Fibroblast of mammary gland (primary cell): ENCODE measurements at places on chromosomes 2 and 18.

GRCh38 chr2:9965119-9965822 is 13.8 kb downstream of the GRHL1 start:
- DNase-seq = no peak

DNA sequence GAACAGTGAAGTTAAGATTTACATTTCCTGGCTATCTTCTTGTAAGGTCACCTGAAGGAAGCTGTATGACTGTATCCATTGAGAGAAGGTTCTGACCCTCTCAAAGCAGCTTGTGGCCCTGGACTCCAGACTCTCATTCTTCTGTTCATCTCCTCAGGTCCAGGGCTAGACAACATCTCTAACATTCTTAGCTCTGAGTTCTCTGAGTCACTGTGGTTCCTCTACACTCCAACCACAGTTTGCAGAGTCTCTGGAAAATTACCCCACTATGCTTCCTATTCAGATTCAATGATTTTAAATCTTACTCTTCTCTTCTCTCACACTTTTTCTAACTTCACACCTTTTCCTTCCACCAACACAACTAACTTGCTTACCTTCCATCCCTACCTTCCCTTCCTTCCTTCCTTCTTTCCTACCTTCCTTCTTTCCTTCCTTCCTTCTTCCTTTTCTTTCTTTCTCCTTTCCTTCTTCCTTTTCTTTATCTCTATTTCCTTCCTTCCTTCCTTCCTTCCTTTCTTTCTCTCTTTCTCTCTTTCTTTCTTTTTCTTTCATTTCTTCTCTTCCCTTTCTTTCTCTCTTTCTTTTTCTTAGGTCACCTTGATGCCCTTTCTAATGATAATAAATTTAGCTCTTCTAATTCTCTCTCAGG is 824.3 kb upstream of the ZEB2 start:
- peak; percentile 19 for DNase-seq

DNA sequence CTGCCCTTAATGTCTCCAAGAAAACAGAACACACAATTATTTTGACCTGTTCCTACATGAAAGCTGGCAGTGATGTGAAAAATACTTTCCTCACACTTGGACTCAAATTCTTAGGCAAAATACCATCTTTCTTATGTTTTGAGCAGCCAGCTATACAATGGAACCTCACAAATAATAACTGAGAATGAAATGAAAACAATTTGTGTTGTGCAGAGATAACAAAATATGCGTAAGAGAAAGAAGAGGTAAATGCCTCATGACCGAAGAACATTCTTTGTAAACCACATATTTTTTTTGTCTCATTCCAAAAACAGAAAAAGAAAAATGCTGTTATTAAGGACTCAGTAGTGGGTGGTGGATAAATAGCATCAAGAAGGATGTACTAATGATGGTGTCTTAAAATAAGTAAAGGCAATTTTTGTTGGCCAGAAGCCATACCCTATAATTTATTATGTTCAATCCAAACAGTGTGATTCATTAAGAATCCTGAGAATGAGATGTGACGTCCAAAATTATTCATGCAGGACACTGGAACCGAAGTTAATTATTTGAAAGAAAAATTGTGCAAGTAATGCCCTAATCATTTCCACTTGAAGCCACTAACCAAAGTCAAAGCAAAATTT is 193.0 kb upstream of the NETO1 start:
- peak; percentile 44 for DNase-seq

DNA sequence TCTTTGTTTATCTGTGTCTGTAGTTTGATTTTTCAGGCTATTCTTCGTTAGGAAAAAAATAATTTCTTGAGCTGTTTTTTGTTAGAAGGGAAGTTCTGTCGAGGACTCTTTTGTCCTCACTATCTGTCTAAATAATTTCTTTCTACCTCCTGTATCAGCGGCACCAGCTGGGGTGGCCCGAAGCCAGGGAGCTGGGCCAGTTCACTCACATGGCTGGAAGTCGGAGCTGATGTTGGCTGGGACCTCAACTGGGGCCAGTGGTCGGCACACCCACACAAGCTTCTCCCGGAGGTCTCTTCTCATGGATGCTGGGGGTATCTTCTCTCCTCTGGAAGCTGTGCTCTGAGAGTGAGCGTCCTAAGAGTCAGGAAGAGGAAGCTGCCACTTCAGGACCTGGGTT is 8.0 kb upstream of the PDIA6 start:
- no peak for DNase-seq

DNA sequence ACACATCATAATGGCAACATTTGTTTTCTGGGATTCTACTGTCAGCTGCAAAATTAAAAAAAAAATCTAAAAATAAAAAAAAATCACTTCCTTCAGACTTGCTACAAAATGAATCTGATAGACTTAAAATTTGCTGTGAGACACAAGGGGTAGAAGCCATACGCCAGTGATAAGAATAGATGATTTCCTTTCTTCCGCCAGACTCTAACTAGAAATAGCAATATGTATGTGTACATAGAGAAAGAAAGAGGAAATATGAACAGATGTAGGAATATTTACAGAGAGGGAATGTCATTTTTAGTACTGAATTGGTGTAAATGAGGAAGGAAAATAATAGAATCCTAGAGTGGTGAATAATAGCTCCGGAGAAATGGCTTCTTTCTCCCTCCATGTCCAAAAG is 574.2 kb downstream of the DCC start:
- DNase-seq = no peak

DNA sequence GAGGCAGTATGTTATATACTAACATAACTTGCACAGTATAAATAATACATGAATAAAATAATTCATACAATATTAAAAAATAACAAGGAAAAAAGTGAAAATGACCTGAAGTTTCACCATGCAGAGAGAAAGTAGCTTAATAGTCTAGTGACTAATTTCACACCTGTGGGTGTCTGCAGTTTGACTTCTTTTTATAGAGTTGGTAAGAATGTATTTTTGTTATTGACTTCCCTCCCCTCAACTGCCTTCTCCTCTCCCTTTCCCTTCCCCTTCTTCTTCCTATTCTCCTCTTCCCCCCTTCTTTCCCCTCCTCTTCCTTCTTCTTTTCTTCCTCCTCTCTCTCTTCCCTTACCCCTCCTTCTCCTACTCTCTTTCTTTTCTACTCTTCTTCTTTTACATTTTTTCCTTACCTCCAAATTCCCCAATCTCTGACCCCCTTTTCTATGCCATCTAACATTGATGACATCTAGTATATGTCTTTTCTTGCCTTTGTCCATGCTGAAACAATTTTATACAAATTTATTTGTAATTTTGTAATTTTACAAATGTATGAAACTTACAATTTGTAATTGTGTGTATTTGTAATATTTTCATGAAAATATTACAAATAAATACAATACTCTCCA is 3.1 kb downstream of the DNAH6 start:
- DNase-seq = no peak

GRCh38 chr2:82819951-82820350 is 1639.1 kb downstream of the SUCLG1 start:
- no peak for DNase-seq

GRCh38 chr2:219525533-219526232 is 11.4 kb downstream of the ASIC4 start:
- no peak for DNase-seq

GRCh38 chr2:234269769-234270204 is 219.3 kb downstream of the SPP2 start:
- peak; percentile 60 for DNase-seq

GRCh38 chr2:226115832-226116200 is 683.8 kb downstream of the IRS1 start:
- no peak for DNase-seq

- no peak for DNase-seq
These were observed 135.7 kb downstream of the NUP35 start for GRCh38 chr2:183259921-183260320.

- DNase-seq = no peak
These were observed 217.8 kb upstream of the ATP5MC3 start for GRCh38 chr2:175399326-175399725.

GRCh38 chr2:239311132-239312040 is 89.4 kb downstream of the HDAC4 start:
- DNase-seq = peak; percentile 36

DNA sequence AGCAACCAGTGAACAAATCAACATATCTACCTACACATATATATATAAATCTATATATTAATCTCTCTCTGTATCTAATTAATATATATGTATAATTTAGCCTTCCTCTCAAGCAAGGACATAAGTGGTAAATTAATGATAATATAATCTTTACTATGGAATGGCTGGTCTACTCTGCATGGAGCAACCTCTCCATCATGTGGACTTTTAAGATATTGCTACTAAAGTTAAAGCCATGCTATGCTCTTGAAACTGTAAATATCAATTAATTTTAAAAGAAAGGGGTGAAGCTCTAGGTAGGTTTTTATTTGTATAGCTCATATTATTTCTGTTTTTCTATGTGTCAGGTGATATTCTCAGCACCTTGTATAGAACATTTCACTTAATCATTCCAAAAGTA is 147.0 kb downstream of the PPP1R1C start:
- peak; percentile 31 for DNase-seq

DNA sequence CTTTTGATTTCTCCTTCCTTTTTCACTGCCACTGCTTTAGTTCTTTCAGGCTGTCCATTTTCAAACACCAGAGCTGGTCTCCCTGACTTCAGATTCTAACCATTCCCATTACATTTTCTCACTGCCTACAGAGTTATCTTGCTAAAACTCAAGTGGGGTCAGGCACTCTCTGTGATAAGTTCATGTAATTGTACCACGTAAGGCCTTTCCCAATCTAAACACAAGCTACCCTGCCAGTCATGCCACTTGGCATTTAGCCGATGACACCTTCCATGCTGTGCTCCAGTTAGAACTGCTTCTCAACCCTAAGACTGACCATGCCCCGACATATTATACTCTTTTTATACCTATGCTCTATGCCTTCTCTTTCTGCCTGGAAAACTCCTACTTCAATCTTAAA is 592.4 kb downstream of the DPP10 start:
- DNase-seq = no peak

DNA sequence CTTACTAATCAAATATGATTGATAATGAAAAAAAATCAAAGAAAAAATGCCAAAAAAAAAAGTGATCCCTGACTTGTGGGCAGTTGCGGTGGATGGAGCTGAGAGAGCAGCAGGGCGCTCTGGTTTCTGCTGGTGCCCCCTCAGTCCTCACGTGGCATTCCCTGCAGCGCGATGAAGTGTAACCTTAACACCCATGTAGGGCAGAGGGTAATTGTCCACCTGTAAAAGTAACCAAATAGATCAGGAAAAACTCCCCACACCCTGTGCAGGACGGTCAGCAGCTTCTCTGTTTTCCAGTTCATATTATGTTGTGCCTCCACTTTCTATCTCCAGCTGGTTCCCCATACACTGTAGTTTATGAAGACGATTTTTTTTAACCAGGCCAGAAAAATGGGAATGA is 25.0 kb downstream of the COA5 start:
- DNase-seq = no peak

DNA sequence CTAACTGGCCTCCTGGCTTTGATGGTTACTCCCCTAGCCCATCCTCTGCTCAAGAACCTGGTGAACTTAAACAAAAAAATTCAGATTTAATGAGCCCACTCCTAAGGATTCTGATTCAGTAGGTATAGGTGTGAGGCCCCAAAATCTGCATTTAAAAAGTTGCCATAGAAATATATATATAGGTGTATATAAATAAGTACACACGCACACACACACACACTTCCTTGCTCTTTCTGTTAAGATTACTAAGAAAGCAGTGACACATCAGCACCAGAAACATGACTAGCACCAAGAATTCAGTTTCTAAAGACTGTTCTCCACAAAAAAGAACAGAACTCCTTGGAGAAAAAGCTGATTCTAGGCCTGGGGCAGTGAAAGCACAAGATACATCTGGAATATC is 17.8 kb downstream of the EML6 start:
- DNase-seq = peak; percentile 43

DNA sequence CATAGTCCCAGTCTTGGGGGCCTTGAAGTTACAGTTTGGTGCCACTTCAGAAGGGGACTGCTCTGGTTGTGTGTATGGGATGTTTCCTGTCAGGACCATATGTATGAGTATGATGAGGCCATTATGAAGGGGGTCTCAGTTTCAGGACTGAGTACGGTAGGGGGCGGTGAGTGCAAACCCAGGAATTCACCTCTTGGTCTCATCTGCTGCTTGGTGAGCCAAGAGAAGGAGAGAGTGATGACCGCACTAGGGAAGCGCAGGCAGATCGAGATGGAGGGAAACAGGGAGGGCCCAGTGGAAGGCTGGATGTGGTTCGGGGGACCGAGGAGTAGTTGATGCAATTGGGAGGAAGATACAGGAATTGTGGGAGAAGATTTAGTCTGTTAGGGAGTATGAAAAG is 28.5 kb downstream of the DCDC2C start:
- no peak for DNase-seq

DNA sequence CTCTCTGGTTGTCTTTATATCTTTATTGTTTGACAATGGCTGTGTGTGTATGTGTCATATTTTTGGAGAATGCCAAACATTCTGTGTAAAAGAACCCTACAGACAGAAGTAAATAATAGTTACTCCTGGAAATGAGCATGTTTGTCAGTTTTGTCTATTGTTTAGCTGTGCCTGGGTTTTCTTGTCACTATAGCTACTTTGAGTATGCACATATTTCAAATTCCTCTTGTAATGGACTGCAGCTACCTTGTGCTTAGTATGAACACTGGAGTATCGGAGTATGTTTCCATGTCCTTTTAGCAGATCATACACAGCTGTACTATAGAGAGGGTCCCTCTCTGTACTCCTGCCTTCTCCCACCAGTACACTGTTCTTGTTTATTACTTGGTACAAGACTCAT is 58.0 kb upstream of the DOCK10 start:
- DNase-seq = no peak

DNA sequence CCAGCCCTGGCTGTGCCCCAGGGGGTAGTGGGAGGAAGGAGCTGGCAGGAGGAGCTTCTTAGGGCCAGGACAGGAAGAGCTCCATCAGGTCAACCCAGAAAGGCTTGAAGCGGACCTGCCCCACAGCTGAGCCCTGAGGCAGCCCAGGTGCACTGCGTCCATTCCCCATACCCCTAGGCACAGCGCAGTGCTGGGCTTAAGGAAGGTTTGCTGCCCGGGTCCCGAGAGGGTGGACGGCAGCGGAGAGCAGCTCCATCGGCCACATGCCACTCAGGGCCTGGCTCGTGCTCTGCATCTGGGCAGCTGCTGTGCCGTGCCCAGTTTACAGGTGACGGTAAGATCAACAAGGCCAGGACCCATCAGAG is 26.4 kb downstream of the DNMT3A start:
- no peak for DNase-seq

GRCh38 chr2:3204031-3204821 is 173.4 kb downstream of the EIPR1 start:
- DNase-seq = no peak

GRCh38 chr2:159706385-159706980 is 5.8 kb upstream of the MARCHF7 start:
- no peak for DNase-seq

- DNase-seq = no peak
These were observed 161.0 kb downstream of the HDAC4 start for GRCh38 chr2:239239607-239240413.
